ENCODE measurements at places on chromosomes 6 and 20.

DNA sequence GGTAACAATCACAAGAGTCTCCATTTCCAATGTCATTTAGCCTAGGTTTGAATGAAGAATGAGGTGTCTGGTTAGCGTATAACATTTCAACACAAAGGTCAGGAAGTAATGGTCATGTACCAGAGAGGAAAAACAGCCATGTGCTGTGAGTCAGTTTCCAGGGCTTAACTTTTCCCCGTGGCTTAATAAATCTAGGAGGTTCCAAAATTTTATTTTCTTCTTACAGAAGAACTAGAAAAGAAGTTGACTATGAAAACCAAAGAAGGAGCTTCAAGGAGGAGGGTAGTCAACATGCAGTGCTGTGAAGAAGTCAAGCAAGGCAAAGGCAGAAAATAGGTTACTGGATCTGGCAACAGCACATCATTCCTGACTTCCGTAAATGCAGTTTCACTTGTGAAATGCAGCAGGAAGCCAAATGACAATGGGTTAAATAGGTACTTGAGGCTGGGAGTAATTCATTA, 8.4 kb upstream of the GABRR2 start:
- DNase-seq = no peak

GRCh38 chr6:22333802-22334201, 37.0 kb upstream of the PRL start:
- no peak for DNase-seq

- DNase-seq = no peak
These were observed 685.4 kb downstream of the TENT5A start for GRCh38 chr6:81067057-81067456.

- DNase-seq = no peak
These were observed 68.6 kb downstream of the SYNJ2 start for GRCh38 chr6:158050107-158050735.

GRCh38 chr6:23522792-23523547, 603.0 kb upstream of the NRSN1 start:
- DNase-seq = no peak

DNA sequence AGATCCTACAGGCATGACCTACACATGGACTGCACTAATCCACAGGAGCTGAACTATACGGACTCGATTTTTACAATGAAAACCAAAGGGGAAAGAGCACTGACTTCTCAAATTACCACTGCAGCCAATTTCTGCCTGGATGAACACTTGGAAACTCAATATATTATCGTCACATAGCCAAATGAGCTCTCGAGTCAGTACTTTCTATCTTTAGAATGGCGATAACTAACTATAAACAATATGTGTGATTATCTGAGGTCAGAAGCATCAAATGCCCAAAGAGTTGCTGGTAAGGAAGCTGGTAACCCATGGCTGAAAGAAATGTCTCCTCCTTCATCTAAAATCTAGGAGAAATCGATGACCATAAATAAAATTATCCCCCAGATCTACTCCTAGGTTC, 86.7 kb downstream of the KIF16B start:
- no peak for DNase-seq

DNA sequence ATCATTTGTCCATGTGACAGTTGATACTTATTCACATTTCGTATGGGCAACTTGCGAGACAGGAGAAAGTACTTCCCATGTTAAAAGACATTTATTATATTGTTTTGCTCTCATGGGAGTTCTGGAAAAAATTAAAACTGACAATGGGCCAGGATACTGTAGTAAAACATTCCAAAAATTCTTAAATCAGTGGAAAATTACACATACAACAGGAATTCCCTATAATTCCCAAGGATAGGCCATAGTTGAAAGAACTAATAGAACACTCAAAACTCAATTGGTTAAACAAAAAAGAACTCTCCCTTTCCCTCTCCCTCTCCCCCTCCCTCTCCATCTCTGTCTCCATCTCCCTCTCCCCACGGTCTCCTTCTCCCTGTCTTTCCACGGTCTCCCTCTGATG, 19.4 kb upstream of the EIF2S2 start:
- DNase-seq = no peak

GRCh38 chr6:43570876-43571441, 4.9 kb downstream of the XPO5 start:
- no peak for DNase-seq
